ENCODE measurements at places on chromosomes 5 and 9.

DNA sequence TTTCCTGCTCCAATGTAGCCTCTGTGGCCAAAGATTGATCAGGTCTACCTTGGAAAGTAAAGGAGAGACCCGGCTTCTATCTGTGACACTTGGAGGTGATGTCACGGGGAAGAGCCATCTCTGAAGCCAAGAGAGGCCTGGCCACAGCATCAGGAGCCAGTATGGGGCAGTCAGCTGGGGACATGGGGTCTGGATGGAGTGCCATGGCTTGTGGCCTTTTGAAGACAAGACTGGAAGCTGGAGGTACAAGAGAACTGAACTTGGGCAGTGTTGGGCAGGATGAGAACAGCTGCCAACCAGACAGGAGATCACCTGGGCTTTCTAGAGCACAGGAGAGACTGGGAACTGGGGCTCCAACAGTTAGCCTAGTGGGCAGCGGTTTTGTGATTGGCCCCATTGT lies 190.7 kb downstream of the TENT4A start:
- no peak for DNase-seq

DNA sequence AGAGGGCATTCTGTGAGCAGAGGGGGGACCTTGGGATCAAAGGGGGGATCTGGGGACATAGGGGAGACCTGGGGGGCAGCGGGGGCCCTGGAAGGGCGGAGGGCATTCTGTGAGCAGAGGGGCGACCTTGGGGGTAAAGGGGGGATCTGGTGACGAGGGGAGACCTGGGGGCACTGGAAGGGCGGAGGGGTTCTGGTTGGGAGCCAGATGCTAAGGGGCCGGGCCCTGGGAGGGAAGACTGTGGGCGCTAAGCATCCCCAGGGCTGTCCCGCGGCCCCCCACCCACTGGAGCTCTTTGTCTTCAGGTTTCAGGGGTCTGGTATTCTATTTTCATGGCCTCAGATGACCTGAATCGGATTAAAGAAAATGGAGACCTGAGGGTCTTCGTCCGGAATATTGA lies 748 bp downstream of the LCN9 start:
- no peak for DNase-seq

DNA sequence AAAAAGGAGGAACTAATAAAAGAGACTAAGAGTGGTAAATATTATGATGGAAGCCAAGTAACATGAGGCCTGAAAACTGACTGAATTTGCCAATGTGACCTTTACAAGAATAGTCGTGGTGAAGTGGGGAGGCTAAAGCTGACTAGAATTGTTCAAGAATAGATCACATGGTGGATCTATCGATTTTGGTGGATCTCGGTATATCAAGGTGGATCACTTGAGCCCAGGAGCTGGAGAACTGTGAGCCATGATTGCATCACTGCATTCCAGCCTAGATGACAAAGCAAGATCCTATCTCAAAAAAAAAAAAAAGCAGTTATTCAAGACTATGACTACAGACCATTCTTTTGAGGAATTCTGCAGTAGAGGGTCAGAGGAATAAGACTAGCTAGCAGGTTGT lies 15.1 kb downstream of the ERMP1 start:
- no peak for DNase-seq

- DNase-seq, result no peak
Measured at GRCh38 chr5:111224561-111225345, 569 bp downstream of the CAMK4 start.

- DNase-seq, result no peak
Measured at GRCh38 chr5:125485771-125486170, 739.3 kb upstream of the ZNF608 start.

DNA sequence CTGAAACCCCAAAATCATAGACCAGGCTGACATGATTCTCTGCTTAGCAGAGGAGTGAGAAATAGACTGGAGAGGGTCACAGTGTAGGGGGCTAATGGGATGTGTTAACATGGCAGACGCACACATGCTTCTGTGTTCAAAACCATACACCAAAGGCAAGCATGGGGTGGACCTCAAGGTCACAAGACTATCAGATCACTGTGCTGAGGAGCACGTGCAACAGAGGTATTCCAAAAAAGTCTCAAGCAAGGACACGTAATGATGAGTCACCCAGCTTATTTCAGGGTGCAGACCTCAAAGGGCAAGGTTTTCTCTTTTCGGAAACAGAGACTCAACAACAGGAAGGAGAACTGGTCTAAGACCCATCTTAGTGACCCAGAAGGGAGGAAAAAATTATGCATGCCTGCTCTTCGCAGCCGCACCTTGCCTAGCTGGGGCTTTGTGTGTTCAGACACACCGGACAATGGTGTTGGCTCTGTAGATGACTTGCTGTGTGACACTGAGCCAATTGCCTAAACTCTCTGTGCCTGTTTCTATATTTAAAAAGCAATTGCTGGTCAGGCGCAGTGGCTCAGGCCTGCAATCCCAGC lies 20.3 kb downstream of the WHRN start:
- no peak for DNase-seq

DNA sequence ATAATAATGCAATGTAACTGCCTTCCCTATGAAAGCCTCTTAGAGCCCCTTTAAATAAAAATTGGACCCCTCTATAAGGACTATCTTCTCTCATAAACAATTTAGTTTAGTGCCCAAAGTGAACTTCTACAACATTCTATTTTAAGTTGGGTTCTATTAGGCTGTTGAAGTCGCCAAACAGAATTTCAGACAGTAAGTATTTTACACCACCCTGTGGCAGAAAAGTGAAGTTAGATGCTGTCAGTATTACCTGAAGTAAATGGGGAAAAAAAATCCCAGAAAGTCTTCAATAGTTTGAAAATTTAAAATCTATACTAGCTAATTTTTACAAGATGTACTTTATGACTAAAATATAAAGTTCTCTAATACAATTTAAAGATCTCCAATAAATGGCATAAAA lies 29.5 kb downstream of the CAAP1 start:
- DNase-seq, result no peak

- DNase-seq, result no peak
Measured at GRCh38 chr5:114391321-114391720, 29.5 kb downstream of the KCNN2 start.

DNA sequence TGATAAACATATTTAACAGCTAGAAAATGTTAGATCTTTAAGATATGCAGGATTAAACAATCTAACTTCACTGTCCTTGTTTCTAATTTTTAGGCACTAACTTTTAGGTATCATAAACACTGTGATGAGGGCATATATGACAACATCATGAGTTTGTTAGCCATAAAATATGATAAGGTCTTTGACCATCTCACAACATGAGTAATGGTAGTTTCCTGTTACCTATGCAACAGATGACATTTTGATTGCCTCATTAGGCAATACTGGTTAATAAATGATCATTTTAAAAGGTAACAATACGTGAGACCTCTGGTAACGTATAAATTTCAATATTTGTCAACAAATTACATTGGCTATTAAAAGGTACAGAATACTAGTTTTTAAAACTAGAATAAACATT lies 613.5 kb downstream of the PDE4D start:
- no peak for DNase-seq

DNA sequence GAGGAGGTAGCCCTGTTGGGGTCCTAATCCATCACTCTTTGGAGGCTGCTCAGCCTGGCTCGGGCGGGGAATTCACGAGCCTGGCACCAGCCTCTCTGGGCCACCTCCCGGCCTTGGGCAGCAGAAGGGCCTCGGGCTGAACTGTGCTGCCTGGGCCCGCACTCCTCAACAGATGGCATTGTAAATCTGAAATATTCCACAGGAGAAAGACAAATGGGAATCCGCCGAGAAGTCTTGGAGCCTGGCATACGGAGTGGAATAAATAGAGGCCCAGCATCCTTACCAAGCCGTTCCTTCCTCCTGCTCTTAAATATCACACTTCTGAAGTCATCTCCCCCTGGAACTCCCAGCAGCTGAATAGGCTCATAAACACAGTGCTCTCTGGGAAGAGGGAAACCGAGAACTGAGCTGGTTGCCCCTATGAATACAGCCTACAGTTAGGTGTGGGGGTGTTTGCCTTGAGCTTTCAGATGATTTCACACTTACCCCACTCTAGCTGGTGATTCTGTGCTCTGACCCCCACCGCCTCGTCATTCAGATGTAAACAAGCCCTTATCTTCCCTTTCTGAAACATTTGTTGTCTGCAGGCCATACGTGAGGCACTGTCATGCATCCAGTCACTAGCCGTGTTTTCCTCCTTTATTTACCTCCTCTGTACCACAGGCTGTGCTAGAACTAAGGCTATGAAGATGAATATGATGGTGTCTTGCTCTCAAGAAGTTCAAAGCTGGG lies 455.0 kb upstream of the CLINT1 start:
- no peak for DNase-seq

DNA sequence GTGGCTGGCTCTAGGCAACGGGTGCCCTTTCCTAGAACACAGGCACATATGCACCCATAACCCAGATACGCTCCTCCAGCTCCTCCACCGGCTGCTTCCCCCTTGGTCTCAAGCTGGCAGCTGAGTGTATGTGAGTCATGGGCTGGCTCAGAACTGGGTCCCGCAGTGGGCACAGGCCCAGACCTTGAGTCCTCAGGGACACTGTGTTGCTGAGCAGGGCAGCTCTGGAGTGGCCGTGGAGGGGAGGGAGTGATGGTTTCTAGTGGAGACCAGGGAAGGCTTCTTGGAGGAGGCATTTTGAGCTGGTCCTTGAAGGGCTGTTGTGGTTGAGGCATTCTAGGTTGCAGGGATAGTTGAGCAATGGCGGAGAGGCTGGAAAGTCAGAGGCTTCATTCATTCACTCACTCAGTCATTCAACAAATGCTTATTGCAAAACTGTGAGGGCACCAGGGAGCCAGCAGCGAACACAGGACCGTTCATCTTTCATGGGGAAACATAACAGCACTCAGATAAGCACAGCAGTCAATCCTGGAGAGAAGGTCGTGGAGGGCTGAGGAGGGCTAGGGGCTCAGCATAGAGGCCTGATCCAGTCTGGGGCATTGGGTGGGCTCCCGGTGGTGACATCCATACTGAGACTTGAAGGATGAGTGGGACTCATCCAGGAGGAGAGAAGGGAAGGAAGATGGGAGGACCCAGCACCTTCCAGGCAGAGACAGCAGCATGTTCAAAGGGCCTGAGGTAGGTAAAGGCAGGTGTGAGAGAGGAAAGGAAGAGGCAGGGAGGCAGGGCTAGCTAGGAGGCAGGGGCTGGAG lies 2.4 kb downstream of the BBLN start:
- DNase-seq, result no peak

DNA sequence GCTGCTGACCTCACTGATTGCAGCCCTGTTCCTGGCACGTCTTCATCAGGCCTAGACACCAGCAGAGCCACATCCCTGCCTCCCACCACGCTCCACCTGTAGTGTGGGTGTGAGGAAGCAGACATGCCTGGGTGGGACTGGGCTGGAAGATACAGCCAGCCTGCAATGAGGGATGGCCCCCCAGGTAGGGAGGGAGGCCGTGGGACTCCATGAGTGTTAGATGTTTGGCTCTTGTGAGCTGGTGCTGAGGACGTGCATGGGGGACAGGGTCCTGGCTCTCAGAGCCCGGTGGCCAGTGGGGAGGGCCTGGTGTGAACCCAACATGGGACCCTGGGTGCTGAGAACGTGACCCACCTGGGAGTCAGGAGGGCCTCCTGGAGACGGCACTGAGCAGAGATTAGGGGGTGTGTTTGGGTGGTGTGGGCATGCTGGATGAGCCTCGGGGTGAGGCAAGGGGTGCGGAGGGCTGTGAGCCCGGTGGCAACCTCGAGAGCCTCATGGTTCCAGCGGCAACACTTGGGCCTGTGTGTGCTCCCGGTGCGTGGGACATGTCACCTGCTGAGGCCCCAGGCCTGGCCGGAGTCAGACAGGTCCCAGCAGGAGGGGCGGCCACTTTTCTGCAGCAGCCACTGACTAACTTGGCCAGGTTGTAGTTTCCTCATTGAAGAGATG lies 87.6 kb downstream of the PHF2 start:
- no peak for DNase-seq

GRCh38 chr9:89418882-89419640 lies 78.9 kb downstream of the SEMA4D start:
- peak; percentile 76 for DNase-seq

- no peak for DNase-seq
Measured at GRCh38 chr9:82171271-82171670, 182.7 kb downstream of the SPATA31D1 start.

DNA sequence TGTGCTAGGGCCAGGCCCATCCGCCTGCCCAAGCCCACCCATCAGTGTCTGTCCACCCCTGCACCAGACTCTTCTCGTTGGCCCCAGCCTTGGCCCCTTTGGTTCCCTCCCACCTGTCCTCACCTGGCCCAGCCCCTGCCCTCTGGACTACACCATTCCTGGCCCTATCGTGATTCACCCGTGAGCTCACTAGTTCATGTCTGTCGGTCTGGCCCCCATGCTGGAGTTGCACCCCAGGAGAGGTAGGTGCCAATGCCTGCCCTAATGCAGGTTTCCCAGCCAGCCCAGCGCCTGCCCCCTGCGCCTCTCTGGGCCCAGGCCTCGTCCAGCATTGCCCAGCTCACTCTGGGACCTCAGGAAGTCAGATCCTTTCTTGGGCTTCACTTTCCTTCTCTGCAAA lies 115.4 kb upstream of the LMX1B start:
- no peak for DNase-seq

GRCh38 chr5:87125766-87126165 lies 141.9 kb upstream of the RASA1 start:
- DNase-seq, result no peak

GRCh38 chr5:67299231-67299735 lies 102.7 kb upstream of the CD180 start:
- no peak for DNase-seq

- DNase-seq, result no peak
Measured at GRCh38 chr5:69510694-69511093, 18.1 kb downstream of the OCLN start.

- no peak for DNase-seq
Measured at GRCh38 chr5:131810510-131811249, 13.9 kb upstream of the FNIP1 start.

DNA sequence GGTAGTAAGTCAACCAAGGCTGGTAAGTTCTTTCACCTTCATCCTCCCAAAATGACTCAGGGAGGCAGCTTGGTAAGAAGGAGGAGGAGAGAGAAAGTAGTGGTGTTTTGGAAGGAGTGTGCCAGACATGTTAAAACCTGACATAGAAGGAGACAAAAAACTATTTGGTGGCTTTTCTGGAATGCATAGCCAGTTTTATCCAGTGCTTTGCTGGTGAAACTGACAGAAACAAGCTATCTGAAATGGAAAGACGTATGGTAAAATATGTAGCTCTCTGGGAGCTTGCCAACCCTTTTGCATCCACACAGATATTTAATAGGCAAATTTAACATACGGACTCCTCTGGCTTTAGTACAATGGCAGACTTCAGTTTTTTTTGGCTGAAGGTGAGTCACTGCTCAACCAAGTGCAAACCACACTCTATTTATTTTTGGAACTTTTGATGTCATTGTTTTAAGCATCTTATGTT lies 45.4 kb downstream of the RAB14 start:
- no peak for DNase-seq

GRCh38 chr5:124643336-124643735 lies 103.1 kb downstream of the ZNF608 start:
- DNase-seq, result no peak

DNA sequence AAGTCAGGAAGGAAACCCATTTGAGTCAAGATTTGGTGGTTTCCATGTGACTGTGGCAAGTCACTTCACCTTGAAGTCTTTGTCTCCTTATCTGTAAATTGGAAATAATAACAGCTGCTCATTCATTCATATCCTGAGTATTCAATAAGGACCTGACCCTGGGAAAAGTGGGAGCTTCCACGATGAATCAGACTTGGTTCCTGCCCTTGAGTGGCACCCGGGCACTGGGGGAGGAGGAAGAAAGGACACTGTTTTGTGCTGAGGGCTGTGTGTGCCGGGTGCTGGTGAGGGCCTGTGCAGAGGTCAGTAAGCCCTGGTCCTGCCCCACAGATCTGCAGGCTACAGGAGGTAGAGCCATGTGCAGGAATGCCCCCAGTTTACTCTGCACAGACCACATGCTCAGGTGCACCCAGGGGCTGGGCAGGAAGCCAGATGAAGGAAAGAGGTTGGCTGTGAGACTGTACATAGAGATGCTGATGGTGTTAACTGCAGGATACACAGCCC lies 6.8 kb downstream of the NDST1 start:
- DNase-seq, result no peak
